ENCODE measurements at places on chromosomes 13 and 19. TPM values are rescaled to one million over a fixed set of nuclear protein-coding genes. Genes with fewer than 3 reads are reported as not detected.

DNA sequence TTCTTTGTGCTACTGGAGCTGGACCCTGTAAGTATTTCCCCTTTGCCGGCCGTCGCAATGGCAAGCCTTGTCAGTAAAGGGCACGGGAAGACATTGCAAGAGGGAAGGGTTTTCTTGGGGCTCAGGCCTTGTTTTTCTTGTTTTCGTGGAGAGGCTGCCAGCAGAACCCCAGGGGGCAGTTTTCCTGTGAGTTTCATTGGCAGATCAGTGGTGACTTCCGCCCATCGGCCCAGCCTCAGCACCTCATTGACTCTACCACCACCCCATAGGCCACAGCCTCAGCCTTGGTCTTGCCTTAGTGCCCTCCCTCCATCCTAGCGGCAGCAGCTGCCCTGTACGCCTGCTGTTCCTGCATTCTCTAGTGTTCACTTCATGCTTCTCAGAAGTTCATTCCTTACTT lies 61.5 kb downstream of the GJA3 start:
- DNase-seq = no peak

DNA sequence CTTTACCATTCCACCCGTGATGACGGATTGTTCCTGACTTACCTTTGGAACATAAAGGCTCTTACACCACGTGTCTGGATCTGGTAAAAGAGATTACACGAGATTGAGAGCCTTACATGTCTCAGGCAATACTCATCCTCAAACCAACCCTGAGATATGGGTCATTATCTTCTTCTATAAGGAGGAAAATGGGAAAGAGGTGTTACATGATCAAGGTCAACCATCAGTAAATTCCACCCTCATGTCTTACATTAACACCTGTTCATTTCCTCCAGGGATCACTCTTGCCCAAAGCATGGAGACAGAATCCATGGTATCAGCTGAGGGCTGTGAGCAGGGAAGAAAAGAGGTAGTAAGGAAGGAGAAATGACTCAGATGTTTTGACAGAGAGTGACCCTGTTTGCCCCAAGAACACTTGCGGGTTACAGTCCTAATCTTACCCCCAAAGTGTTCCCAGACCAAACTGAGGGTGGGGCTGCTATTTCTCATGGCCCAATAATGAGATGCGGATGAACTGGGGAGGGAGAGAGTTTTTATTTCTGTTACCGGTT lies 19.6 kb downstream of the LILRB4 start:
- no peak for DNase-seq

GRCh38 chr19:16445238-16446107 lies 26.3 kb downstream of the EPS15L1 start:
- no peak for DNase-seq

- peak; percentile 87 for DNase-seq
Observed at GRCh38 chr19:4077800-4078684, 11.3 kb upstream of the ZBTB7A start.

GRCh38 chr13:37995092-37995491 lies 125.5 kb upstream of the TRPC4 start:
- no peak for DNase-seq

- no peak for DNase-seq
Observed at GRCh38 chr13:24038841-24039330, 121.6 kb upstream of the SPATA13 start.

GRCh38 chr13:93218583-93218982 lies 8.0 kb upstream of the GPC6 start:
- no peak for DNase-seq

DNA sequence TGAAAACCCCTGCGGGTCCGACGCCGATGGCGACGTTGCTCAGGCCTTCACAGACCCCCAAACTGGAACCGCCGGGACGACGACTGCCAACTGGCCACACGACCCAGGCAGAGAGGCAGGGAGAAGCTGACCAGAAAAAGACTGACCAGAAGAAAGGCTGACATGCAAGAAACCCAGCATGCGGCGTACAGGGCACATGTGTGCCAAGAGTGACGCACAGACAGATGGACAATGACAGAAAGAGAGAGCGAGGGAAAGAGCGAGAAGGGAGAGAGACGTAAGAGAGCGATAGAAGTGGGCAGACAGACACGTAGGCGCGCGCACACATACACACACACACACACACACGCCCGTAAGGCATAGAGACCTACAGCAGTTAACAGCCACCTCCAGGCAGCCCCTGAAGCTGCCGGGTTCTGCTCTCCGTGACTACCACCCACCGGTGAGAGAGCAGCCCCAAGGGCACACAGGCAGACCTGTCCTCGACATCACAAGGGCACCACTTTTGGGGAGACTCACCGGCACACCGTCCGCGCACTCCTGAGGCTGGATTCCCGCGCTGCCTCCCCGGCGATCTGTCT lies 67.2 kb upstream of the ZNF527 start:
- DNase-seq = no peak

GRCh38 chr13:110334841-110335490 lies 27.9 kb downstream of the COL4A2 start:
- no peak for DNase-seq

GRCh38 chr19:49362048-49362928 lies at the start of gene TEAD2:
Gene TEAD2 (minus strand): TSS chr19:49362416. CDS start chr19:49360075, 2,341 bp downstream.
- DNase-seq = peak; percentile 86

GRCh38 chr13:105817498-105817897 lies 718.0 kb downstream of the EFNB2 start:
- DNase-seq = no peak

DNA sequence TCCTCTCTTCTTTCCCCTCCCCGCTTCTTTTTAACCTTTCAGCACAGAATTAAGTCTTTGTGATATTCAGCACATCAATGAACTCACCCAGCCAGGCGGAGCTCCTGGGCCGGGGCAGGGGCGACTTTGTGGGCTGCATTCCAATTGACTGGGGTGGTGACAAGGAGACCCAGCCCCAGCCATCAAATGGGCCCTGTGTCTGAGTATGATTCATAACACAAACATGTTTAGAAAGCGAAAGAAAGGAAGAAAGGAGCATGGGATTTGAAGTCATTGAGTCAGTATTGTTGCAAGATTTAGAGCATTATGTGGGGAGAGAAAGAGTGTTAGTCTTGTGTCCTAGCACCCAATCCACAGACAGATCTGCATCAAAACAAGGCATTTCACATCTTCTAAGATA lies 185.3 kb downstream of the LHFPL6 start:
- no peak for DNase-seq

- no peak for DNase-seq
Observed at GRCh38 chr13:75178436-75178835, 303.5 kb downstream of the TBC1D4 start.

- no peak for DNase-seq
Observed at GRCh38 chr13:26660185-26660584, 100.4 kb downstream of the GPR12 start.

The BCAM gene
- 91.9 TPM for total RNA-seq

The DACH1 gene
- total RNA-seq = 3.4 TPM

The LRRC8E gene
- total RNA-seq = 0.44 TPM

The DACT3 gene
- 18.3 TPM for total RNA-seq

The CCDC122 gene
- total RNA-seq = 2.0 TPM

The RASGRP4 gene
- 1.5 TPM for total RNA-seq

The C13orf42 gene
- total RNA-seq = not detected

The ZNF253 gene
- total RNA-seq = 9.2 TPM

The CBY2 gene
- total RNA-seq = not detected

The ZNF787 gene
- 31.8 TPM for total RNA-seq

The FGF21 gene
- not detected for total RNA-seq

The SPTBN4 gene
- 6.1 TPM for total RNA-seq
